Activated CD4-positive, alpha-beta T cell treated with anti-CD3 and anti-CD28 coated beads, Interleukin-2, amount 10 ng/mL, durations not matched to agents 24 days and 14 days (primary cell): ENCODE measurements at places on chromosomes 4 and X.

- no peak for DNase-seq
Observed at GRCh38 chr4:148434075-148434773, 8.0 kb downstream of the NR3C2 start.

DNA sequence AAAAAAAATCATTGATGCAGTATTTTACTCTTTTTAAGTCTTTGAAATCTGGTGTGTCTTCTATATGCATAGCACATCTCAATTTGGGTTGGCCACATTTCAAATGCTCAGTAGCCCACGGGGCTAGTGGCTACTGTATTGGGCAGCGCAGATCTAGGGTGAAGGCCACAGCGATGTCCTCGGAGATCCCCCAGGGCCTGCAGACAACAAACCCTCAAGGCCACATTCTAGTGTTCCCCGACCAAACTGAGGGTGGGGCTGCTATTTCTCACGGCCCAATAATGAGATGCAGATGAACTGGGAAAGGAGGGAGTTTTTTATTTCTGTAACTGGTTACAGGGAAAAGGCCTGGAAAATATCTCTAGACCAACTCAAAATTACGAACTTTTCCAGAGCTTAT is 23.6 kb downstream of the NYX start:
- DNase-seq: no peak

- DNase-seq: no peak
Observed at GRCh38 chr4:74197080-74197479, 39.2 kb downstream of the MTHFD2L start.

DNA sequence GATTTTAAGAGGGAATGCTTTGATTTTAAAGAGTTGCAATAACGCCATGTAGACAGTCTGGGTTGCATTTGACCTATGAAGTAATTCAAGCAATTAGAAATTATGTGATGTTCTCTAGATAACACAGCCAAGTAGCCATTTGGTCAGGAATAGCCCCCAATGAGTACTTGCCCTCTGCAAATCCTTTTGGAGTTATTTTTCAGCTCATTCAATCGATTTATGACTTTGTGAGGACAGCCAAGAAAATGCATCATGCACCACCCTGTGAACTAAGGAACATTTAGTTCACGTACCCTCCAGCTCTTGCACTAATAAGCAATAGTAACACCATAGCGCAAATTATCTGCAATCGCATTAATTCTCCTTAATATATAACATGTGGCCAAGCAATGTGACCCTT is 552.6 kb upstream of the INTU start:
- DNase-seq: no peak
